ENCODE measurements at places on chromosomes 2 and 18. TPM values are rescaled to one million over a fixed set of nuclear protein-coding genes. Genes with fewer than 3 reads are reported as not detected.

- no peak for DNase-seq
Observed at GRCh38 chr2:205686056-205686782, 3.9 kb downstream of the NRP2 start.

DNA sequence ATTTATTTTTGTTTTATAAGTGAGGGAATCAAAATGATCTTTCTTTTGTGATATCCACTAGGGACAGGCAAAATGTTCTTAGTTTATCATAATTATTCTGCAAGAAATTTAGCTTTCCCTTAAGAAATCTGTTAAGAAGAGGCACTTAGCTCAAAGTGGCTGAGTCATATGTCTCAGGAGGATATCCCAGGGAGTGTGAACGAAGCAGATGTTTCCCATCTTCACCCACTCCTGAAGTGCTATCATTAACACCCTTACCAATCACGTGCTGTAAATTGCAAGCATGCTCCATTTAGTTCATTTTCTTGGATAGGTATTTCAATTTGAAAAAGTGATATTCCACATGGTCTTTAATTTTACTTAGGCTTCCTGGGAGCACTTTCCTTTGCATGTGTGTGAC, 774.3 kb upstream of the TMEFF2 start:
- peak; percentile 1 for DNase-seq

DNA sequence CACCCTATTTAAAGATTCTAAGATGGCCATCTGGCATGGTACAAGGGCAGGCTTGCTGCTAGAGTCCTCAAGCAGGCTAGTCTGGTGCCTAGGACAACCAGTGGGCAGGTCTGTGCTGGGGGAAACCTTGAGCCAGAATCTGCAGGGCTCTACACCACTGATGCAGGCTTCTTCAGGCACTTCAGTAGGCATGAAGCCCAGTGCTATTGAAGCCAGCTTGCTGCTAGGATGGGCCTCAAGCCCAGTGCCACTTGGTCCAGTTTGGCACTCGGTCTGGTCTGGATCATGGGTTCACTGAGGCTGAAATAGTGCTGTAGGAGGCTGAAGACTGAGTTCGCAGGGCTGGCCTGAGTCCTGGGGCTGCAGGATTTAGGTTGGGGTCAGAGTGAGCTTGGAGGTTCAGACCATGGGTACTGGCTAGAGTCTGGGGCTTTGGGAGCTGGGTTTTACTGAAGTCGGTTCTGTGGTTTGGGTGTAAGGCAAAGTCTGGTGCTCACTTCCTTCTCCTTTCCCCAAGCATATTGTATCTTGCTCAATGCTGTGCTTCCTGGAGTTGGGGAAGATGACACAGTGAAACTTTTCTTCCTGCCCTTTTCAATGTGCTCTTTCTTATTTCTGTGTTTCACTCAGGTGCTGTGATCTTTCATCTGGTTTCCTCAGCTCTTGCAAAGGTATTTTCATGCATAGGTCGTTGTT, 41.2 kb downstream of the SP100 start:
- no peak for DNase-seq

- no peak for DNase-seq
Observed at GRCh38 chr18:75678627-75679026, 251.1 kb upstream of the SMIM21 start.

DNA sequence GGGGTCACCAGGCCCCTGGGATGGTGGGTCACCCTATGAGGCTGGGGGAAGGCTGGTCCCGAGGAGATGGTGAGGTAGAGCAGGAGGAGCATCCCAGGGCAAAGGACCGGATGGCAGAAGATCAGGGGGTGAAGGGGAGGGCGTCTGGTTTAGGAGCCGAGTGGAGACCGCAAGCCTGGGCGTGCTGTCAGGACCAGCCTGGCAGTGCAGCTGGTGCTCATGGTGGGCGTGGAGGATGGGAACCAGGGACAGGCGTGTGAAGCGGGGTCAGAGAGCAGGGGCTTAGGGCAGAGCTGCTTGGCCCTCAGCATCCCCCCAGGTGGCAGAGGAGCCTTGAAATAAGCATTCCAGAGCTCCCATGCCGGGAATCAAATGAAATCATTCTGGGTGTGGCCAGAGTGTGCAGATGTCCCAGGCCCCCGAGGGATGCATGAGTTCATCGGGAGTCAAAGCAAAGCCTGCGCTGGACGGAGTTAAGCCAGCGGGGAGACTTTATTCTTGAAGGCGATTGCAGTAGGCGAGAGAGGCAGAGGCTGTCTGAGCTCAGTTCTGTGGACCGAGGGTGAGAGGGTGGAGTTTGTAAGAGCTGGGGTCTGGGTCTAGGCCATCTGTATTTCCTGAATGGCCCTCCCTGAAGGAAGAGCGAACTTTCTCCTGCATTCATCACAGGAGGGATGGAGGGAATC, 33.1 kb upstream of the MBP start:
- DNase-seq, result peak; percentile 4

DNA sequence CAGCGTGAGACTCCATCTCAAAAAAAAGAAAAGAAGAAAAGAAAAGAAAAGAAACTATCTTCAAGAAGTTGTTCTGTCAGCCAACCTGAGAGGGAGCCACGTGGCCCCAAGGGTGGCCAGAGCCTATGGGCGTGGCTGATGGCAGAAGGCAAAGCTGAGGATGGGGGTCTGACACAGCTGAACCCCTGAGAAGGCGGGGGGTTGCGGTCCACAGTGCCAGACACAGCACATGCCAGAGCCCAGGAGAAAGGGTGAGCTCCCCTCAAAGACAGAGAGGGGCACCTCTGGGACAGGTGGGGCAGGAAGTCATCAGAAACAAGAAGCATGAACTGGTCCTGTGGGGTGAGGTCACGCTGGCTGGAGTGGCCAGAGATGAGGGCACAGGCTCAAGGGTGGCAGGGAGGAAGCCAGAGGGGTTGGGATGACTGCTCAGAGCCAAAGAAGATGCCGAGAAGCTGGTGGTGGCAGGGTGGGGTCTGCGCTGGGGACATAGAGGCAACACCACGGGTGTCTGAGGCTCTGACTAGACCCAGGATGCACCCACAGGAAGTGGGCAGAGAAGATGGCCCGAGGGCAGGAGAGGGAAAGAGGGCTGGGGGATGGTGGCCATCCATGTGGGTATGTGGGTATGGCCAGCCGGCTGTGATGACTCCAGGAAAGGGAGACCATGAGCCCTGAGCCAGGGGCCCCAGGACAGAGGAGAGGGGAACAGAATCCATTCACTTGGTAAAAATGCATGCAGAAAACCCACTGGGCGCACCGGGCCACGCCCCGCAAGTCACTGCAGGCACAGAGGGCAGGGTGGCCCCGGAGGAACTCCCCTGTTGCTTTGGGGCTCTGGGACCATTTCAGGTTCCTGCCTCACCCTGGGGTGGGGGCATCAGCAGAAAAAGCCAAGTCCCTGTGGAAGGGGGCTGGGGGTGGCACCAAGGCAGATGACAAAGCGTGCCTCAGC, 8.4 kb downstream of the KIF1A start:
- no peak for DNase-seq

- DNase-seq, result no peak
Observed at GRCh38 chr18:49608366-49609255, 46.8 kb downstream of the LIPG start.

DNA sequence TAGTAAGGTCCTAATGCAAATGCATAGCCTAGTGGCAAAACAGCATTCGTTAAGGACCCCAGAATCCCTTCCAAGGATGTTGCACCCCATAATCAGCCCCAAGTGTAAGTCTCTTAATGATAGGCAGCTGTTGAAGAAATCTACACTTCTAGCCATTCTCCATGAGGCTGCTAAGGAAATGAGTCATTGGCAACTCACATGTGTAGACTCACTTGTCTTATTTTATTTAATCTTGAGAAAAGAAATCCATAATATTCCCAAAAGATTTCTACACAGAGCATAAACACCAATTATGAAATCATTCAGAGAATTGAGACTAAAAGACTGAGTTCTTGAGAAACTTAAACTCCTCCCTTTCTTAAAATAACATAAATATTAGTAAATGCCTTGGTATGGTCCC, 52.4 kb downstream of the AKAIN1 start:
- no peak for DNase-seq

DNA sequence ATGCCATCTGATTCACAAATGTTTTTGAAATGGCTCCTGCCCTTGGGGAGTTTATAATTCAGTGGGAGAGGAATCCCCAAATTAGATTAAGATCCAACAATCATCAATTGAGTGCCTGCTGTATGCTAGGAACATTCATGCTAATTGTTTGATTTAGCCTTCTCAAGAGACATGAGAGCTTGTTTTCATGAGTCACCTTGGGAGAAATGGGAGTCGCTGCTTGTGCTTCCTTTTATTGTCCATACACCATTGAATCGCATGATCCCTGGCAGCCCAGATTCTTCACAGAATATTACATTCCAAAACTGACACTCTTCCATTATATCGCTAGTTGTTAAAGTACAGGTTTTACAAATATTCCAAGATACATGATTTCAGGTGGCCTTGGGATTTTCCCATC, 106.0 kb upstream of the MAP3K20 start:
- DNase-seq, result peak; percentile 11

GRCh38 chr2:190181123-190181669, 118.7 kb upstream of the MSTN start:
- DNase-seq, result no peak

TMEM178A gene
- 6.9 TPM for polyA plus RNA-seq

ITGB6 gene
- 0.01 TPM for polyA plus RNA-seq

DNA sequence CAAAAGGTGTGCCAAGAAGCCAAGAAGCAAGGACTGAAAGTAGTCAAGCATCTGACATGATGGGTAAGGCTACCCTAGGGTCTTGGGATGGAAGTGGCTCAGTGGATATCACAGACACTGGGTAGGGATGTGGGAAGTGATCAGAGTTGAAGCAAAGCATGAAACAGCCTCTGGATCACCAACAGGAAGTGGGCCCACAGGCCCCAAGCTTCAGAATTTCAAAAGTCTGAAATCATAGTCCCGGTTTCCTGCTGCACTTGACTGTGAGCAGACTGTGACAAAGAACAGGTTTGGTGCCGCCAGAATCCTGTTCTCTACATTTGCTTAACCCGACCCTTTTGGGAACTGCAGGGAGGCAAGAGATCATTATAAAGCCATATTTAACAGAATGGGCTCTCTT, 57.4 kb downstream of the SP100 start:
- no peak for DNase-seq

MDH1B gene
- 0.73 TPM for polyA plus RNA-seq

TLK1 gene
- polyA plus RNA-seq, result 22.1 TPM

DNA sequence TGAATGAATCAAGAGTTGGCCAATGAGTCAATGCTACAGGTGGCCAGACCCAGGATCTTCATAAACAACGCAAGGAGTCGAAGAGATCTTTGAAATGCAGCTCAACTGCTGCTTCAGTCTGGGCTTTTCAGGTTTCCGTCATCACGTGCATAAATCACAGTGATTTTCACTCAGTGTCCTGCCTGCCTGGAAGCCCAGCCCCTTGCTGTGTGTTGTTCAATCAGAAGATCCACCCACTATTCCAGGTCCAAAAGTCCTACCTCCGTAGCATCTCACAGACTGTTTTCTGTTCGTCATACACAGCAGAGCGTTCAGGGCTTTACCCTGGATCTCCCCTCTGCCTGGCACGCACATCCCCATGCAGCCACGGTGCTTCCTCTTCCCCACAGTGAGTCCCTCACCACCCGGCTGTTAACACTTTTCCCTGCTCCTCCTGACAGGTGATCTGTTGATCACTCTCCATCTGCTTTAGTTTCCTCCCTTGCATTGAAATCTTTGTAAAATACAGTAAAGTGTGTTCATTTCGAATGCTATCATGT, 216.3 kb downstream of the MYT1L start:
- no peak for DNase-seq

DNA sequence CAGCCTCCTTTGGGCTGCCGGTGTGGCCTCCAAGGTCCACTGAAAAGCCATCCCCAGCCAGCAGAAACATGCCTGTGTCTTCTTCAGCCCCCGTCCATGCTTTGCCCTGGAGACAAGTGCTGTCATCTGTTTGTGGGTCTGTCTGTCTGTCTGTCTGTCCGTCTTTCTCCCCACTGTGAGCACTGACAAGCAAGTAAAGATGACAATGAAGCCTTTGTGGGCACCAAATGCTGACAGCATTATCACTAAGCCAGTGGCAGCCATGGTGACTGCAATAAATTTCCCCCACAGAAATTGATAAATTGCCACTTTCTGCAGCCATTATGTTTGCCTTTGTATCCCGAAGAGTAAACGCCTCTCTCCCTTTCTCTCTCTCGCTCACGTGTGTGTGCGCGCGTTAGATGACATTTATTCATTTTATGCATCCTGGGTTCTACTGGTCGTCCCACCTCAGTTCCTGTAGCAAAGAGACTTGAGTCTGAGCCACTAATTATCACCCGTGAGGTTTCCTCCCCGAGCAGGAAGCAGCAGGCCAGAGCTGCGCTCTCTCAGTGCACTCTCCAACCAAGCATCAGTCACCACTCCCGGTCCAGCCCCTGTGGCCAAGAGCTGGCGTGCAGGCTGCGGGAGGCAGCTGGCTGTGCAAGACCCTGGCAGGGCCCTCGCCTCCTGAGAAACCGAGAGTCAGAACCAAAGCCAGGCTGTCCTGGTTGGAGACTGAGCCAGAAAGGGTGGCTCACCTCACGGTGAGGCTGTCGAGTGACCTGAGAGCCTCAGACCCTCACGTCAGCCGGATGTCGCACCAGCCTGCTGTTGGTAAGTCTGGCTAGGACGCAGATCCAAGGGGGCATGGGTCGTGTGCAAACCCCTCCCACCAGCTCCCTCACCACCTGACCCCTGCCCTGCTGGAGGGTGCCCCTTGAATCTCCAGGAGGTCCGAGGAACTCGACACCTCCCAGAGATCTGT, 6.9 kb downstream of the STEAP3 start:
- peak; percentile 61 for DNase-seq

IL37 gene
- not detected for polyA plus RNA-seq

DNA sequence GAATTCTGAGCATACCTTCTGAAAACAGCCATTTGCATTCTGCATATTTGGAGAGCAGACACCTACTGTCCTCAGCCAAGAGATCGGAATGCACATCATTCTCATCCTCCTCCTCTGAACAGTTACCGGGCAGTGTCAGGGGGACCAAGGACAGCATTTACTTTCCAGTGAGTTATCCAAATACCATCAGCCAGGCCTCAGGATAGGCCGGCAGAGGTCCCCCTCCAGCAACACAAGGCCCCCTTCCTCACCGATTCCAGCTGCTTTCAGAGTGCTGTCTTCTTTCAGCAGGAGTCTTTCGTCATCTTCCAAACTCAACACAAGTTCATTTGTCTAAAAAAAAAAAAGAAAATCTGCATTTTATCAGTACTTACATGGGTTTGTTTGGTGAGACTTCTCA, 55.3 kb downstream of the C2orf76 start:
- no peak for DNase-seq

DNA sequence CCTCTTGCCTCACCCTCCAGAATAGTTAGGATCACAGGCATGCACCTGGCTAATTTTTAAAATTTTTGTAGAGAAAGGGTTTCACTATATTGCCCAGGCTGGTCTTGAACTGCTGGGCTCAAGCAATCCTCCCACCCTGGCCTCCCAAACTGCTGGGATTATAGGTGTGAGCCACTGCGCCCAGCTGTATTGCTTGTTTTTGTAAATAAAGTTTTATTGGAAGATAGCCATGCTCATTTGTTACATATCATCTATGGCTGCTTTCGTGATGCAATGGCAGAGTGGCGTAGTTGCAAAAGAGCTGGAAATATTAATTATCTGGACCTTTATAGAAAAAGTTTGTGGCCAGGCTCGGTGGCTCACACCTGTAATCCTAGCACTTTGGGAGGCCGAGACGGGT, 109.4 kb upstream of the SPRED2 start:
- DNase-seq, result no peak
